ENCODE measurements at places on chromosomes 2 and 18. TPM values are rescaled to one million over a fixed set of nuclear protein-coding genes. Genes with fewer than 3 reads are reported as not detected.

Gene FEV
- not detected for total RNA-seq

Gene BIN1
- total RNA-seq, result 8.4 TPM

Gene NPPC
- not detected for total RNA-seq

Gene FZD7
- 17.6 TPM for total RNA-seq

Gene CTAGE1
- not detected for total RNA-seq
